ENCODE measurements at places on chromosomes 1 and 21. TPM values are rescaled to one million over a fixed set of nuclear protein-coding genes. Genes with fewer than 3 reads are reported as not detected.

DNA sequence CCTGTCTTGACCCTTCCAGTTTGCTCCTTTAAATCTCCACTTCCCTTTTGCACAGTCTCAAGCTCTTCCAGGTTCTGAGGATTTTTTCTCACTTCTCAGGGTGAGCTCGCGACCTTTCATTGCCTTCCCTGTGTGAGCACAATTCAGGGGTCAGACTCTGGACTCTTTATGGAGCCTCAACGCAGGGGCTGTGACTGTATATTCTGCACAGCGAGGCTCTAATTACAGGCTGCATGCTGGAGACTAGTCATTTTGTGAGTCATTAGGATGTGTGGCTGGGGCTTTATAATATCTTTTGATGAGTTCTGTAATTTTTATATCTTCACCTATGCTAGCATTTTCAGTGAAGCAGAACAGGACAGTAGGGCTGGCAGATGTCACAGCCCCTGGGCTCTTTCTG lies 270.7 kb downstream of the KAZN start:
- DNase-seq, result no peak

DNA sequence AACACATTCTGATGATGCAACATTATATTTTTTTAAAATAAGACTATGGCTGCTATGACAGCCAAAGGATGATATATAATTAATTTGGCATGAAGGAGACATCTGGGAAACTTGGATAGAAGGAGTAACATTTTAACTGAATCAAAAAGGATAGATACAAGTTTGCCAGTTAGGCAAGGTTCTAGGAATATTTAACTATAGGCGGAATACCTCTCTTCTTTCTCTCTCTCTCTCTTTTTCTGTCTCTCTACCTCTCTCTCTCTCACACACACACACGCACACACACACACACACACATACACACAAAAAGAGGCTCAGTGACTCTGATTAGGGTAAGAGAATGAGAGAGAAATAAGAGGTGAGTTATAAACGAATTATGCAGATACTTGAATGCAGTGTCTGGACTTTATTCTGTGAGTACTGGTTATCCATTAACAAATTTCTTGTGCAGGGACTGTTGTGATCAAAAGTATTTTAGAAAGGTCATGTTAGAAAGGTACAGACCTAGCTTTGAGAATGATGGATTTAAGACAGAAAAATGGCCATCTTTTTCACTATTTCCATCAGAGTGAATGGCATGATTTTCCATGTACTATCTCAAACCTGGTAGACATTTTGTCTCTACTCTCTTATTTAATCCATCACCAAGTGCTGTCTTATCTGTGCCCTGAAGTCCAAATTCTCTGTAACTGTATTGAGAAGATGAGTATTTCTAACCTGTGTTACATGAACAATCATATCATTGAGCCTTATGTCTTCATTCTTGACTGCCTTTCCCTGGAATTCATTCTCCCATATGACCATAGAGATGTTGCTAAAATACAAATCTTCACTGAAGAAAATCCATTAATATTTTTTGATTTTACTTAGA lies 1106.9 kb upstream of the ADGRL4 start:
- no peak for DNase-seq

DNA sequence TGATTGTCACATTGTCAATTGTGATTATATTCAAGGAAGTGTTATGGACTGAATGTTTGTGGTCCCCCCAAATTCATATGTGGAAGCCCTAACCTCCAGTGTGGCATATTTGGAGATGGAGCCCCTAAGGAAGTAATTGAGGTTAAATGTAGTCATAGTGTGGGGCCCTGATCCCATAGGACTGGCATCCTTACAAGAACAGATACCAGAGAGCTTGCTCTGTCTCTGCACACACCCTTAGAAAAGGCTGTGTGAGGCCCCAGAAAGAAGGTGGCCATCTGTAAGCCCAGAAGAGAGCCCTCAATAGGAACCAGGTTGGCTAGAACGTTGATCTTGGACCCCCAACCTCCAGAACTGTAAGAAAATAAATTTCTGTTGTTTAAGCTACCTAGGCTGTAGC lies 28.1 kb downstream of the VANGL1 start:
- DNase-seq, result no peak

DNA sequence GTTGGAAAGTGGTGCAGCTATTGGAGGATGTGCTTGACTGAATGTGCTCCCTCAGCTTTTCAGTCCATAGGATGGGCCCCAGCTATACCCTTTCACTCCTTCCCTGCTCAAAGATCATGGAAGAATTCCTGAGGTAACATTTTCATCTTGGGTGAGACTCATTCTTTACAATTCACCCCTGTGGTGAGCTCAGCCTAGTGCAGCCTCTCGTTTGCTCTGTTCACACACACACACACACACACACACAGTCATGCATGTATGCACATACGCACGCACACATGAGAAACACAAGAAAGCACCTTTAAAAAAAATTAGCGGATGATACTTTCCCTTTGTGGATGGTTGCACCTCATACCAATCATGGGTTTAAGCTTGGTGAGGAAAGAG lies 25.8 kb downstream of the CCN1 start:
- no peak for DNase-seq

- DNase-seq, result no peak
Measured at GRCh38 chr1:93700532-93701469, 19.2 kb upstream of the BCAR3 start.

Gene MPL
- 0.40 TPM for total RNA-seq

DNA sequence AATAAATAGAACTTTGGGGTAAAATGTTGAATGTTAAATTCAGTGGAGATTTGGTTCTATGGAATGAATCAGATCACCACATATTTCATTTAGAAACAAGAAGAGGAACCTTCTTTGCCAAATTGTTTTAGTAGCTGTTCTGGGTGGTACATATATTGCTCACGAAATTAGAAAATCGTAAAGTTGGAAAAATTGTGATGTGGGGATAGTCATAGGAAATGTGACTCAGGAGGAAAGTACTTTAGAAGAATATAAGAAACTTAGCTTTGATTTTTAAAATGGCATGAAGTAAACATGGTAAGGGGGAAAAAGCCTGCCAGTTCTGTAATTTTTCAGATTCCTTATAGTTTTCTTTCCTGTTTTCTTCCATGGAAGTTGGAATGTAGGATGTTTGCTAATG lies 27.4 kb downstream of the RRP15 start:
- DNase-seq, result no peak

GRCh38 chr1:79599257-79599656 lies 592.7 kb upstream of the ADGRL4 start:
- DNase-seq, result no peak

DNA sequence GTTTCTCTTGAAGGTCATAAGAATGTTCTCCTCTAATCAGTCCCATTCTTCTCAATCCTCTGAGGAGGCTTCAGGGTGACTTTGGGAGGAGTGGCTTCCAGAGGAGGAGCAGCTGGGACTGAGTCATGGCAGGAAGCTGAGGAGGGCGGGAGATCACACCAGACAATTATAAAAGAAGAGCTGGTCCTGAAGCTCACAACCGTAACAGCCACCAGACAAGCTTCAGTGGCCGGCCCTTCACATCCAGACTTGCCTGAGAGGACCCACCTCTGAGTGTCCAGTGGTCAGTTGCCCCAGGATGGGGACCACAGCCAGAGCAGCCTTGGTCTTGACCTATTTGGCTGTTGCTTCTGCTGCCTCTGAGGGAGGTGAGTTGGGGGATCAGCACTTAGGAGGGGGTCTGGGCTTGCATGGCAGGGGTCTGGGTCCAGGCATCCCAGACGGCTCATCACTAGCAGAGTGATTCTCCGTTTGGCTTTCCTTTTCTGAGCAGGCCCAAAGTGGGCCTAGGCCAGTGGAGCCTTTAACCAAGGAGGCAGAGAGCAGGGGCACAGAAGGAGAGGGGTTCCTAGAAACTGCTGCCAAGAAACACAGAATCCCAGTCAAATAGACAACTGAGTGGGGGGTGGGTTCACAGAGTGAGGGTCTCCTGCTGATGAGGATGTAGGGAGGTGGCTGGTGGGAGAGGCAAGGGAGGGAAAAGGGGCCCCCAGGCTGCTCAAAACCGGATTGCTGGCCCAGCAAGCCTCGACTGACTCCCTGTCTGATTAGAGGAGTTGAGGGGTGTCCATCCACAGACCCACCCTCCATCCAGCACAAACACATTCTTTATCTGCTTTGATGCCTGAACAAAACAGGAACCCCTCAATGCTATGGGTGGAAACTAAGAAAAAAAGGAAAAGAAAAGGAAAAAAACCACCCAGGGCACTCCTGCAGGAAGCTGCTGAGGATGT lies at the start of gene ECM1:
Gene ECM1 (plus strand): TSS at position 198 of the 953 bp plus-strand sequence. CDS start 101 bp downstream, at position 299.
- no peak for DNase-seq

GRCh38 chr1:223215026-223215425 lies 72.0 kb upstream of the TLR5 start:
- DNase-seq, result no peak

Gene BTBD19
- total RNA-seq, result 35.0 TPM

Gene SPRR5
- not detected for total RNA-seq

Gene TNFRSF18
- total RNA-seq, result 0.58 TPM

DNA sequence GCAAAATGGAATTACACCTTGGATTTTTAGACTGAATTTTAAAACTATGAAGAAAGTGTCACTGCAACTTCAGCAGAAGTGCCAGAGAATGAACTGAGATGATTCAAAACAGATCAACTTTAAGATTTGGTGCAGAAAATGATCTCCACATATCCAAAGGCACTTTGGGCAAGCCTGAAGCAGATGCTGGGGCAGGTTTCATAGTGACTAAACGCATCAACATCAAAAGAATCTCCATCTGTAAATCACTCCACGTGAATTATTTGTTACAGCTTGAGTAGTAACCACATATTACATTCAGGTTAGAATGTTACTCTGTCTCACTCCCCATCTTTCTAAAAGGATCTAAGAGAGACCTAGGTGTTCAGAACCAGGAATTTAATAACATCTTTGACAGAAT lies 329.0 kb upstream of the ESRRG start:
- DNase-seq, result no peak

DNA sequence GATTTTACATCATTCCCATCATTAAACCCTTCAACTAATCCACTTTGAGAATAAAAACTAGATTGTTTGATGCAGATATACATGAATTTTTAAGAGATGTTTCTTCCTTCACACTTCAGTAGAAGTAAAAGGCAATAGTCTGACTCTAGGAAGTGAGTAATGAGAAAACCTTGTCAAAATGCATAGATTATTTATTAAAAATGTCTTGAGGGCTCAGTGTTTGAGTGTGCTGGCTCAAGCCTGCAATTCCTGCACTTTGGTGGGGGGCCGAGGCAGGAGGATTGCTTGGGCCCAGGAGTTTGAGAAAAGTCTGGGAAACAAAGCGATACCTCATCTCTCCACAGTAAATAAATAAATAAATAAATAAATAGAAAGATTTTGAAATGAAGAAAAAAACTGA lies 177.1 kb downstream of the NEGR1 start:
- no peak for DNase-seq

- no peak for DNase-seq
Measured at GRCh38 chr1:23553231-23554126, 5.8 kb downstream of the ID3 start.

Gene SLC30A10
- total RNA-seq, result 0.62 TPM

Gene CD52
- total RNA-seq, result 13.2 TPM

Gene TCHH
- 0.13 TPM for total RNA-seq

Gene EEIG2
- 32.3 TPM for total RNA-seq

Gene GPR137B
- 91.6 TPM for total RNA-seq

GRCh38 chr1:4602462-4603294 lies 51.7 kb upstream of the AJAP1 start:
- peak; percentile 7 for DNase-seq

GRCh38 chr1:19650416-19651140 lies 6.5 kb downstream of the NBL1 start:
- DNase-seq, result no peak

Gene CD247
- 5.2 TPM for total RNA-seq

GRCh38 chr1:154621875-154622274 lies 13.9 kb upstream of the ADAR start:
- no peak for DNase-seq

Gene RTCA
- 23.6 TPM for total RNA-seq

DNA sequence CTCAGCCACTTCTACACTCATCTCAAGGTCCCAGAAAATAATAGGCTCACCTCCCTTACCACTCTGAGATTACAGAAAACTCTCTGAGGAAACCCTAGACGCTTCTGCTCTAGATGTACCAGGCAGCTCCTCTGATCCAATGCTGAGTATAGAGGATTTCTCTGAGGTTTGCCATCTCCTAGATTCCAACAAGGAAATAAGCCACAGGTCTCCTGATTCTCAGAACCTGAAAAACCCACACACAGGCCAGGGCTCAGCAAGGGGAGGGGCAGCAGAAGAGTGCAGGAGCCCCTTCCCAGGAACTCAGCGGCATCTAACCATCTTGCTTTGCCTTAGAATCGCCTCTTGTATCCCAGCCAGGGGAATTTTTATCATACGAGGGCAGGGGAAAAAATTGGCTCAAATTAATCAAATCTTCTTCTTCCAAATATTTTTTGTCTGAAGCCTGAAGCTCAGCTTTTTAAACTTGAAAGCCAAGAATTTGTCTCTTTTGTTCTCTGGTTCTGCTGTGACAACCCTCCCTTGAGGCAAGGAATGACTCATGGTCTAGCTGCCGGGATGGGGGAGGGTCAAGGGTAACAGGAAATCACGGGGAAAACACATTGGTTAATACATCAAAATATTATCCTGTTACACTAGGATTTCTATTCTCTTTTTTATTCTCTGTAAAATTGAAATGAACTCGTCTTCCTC lies 30.8 kb downstream of the GORAB start:
- peak; percentile 71 for DNase-seq

GRCh38 chr1:201480231-201481003 lies 11.4 kb upstream of the PHLDA3 start:
- DNase-seq, result peak; percentile 92

Gene DCAF8
- total RNA-seq, result 142 TPM

DNA sequence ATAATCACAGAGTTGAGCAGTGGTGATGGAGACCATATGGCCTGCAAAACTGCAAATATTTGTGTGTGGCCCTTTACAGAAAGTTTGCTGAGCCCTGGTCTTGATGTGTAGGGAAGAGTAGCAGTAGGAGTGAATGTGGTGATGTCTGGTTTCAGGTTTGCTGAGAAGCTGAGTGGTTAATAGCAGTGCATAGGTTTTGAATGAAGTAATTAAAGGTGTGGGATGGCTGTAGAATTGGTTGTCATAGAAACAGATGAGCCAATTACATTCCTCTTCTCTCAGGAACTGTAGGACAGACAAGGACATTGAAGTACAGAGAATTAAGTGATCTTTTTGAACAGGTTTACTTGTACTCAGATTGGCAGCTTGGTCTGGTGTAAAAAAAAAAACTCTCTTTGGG lies 37.4 kb downstream of the PRDM2 start:
- no peak for DNase-seq

DNA sequence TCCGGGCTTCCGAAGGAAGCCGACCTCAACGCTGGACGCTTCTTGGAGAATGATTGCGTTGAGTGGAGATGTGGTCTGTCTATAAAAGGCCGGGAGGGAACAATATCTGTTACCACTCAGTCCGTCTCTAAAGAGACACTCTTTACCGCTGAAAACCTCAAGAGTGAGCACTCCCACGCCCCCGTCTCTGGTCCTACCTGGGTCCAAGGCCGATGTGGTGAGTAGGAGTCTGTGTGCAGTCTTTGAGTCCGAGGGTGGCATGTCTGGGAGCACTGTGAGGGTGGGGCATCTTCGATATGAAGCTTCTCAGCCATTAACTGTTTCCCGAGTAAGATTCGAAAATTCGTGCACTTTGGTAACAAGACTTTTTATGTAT lies 576 bp downstream of the ZFP69 start:
- no peak for DNase-seq
